ENCODE measurements at places on chromosomes 6 and 20.

GRCh38 chr20:47126709-47127108 is 229.8 kb downstream of the ZMYND8 start:
- no peak for DNase-seq

- no peak for DNase-seq
Observed at GRCh38 chr20:12554426-12554825, 454.3 kb upstream of the SPTLC3 start.

DNA sequence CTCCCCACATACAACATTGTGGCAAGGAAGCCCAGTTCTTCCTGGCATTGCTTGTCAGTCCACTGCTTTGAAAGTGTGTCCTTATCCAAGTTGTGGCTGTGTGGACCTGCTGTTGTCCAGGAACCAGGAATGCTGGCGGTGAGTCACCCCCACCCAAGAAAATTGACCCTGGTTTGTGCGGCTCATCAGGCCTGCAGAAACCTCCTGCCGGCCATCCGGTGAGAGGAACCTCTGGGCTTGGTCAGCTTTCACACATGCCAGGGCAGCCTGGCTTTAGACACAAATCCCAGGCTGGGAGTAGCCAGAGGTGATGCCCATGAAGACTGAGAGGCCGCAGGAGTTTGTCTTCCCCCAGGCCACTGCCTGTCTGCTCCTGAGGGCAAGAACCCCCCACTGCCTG is 223.6 kb downstream of the TTLL2 start:
- DNase-seq: no peak

DNA sequence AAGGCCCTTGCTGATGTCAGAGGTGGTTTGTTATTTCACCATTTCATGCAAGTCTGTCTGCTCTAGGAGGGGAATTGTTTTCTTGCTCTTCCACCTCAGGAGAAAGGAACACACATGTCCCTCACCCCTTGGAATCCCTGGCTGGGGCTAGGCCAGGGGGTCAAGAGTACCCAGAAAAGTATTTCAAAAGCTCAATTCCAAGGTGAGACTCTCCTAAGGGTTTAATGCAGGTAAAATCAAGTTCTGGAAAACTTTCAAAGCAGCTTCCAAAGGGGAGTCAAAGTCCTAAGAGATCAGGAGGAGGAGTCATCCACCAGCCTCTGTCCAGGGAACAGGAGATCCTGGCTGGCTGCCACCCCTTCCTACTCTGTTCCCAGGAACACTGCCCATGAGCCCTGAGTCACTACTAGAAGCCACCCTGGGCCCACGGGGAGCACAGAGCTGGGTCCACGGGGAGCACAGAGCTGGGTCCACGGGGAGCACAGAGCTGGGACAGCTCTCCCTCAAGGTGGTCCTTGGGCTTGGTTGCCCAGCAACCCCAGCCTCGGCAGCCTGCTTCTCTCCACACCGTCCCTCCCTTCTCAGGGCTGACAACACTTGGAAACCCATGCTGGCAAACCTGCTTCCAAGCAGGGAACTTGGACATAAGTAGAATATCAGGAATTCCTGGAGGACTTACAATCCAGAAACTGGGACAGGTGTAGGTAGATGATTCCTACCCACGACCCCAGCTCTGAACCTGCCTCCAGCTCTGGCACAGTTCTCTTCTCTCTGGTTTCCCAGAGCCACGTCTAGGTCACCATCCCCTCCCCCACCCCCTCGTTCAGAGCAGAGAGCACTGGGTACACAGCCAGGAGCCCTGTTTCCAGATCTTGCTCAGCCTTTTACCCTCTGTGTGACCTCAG is 35.3 kb upstream of the CDKN1A start:
- no peak for DNase-seq

DNA sequence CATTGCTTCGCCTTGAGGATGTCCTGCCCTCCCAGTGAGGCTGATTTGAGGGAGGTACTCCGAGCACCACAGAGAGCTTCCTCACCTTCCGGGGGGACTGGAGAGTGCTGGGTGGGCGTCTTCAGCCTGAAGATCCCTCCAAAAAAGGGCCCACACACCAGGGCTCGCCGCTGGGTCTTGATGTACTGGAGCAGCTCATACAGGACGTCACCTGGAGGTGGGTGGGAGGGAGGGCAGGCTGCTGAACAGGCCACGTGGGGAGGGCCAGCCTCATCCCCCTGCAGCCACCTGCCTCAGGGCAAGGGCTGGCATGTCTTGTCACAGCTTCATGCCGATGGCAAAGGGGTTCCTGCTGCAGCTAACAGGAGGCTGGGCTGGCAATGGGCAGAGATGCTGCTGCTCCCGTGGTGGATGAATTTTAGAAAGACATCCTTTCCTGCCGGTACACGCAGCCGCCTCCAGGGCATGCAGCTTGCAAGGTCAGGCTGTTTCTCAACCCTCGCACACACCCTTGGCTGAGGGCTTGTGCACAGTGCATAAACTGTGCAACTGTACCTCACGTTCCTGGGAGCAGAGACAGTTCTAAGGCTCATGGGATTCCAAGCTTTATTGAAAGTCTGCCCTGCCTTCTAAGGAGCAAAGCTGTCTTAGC is 14.0 kb downstream of the ETV7 start:
- no peak for DNase-seq

GRCh38 chr6:25064006-25064405 is 128.2 kb upstream of the RIPOR2 start:
- no peak for DNase-seq

- DNase-seq: no peak
Observed at GRCh38 chr6:129651291-129651691, 58.7 kb downstream of the ARHGAP18 start.

- no peak for DNase-seq
Observed at GRCh38 chr6:5359417-5359816, 98.1 kb downstream of the FARS2 start.

DNA sequence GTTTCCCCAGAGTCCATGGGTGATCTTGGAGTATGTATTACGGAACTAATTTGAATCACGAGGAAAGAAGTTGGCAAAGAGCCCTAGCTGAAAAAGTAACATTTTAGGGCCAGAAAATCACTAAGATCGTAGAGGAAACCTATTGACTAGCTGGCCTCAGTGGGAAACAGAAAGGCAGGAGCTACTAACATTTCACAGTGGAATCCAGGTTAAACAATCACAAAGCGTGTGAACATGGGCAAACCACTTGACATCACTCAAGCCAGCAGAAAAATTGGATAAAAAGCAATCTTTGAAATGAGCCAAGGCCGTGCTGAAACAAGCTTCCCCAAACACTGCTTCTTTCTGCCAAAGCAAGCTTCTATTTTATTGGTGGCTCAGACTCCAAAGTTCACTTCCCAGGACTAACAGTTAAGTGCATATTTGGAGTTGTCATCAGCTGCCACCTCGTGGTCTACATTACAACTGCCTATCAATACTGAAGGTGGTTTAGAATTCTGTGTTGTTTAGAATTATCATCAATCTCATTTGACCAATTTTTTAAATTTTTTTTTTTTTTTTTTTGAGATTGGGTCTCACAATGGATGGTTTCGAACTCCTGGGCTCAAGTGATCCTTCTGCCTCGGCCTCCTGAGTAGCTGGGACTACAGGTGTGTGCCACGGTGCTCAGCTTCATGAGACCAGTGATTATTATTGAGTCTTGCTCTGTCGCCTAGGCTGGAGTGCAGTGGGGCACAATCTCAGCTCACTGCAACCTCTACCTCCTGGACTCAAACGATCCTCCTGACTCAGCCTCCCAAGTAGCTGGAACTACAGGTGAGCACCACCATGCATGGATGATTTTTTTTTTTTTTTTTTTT is 10.6 kb downstream of the RPS10 start:
- DNase-seq: no peak

DNA sequence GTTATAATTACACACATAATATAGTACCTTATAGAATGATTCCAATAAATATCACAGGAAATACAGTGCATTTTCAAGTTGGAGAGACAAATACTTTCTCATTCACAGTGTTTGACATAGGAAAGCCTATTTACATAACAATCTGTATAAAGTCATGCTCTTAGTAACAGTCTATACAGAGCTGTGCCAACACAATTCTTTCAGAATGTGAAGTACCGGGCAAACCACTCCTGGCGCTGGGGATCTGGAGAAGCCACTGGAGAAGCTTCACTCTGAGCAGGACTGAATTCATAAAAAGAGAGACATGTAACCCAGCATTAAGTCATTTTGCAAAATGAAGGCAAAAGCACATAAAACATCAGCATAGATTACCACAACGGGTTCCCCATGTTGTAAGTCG is 24.9 kb upstream of the MCM9 start:
- DNase-seq: no peak

- no peak for DNase-seq
Observed at GRCh38 chr20:34627458-34627857, 49.4 kb downstream of the PIGU start.

DNA sequence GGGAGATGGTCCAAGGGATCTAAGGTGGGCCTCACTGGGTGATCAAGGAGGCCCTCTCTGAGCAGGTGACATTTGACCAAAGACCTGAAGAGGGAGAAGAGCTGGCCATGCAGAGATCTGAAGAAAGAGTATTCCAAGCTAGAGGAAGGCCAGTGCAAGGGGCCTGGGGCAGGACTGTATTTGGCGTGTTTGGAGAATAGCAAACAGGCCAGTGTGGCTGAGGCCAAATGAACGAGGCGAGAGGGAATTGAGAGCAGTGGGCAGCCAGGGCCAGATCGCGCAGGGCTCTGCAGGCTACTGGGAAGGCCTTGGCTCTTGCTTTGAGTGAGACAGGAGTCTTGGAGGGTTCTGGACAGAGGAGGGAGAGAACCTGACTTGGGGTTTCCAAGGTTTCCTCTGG is 9.3 kb downstream of the NOL4L start:
- DNase-seq: no peak

DNA sequence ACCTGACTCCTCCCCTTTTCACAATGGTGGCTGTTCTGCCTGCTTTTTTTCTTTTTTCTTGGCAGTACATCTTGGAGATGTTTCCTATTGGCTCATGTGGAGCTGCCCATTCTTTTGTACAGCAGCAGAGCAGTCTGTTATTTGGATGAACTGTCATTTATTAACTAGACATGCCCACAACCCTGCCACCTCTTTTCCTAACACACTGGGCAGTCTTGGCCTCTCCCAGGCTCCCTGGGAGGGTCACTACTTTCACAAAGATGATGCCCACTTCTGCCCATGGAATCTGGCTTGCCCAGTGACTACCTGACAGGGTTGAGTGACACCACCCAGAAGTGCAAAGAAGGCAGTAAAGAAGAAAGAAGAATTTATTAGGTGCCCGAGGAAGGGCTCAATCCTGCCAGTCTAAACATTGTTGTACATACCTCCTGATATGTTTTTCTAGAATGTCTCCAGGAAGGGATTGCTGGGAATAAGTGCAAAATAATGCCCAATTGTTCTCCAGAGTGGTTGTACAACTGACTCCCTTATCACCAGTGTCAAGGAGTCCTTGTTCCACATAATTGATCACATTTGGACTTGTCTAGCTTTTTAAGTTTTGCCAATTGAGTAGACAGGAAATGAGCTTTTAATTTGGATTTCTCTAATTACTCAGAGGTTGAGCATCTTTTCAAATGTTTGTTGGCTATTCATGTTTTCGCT is 19.7 kb upstream of the SCRT2 start:
- DNase-seq: no peak

DNA sequence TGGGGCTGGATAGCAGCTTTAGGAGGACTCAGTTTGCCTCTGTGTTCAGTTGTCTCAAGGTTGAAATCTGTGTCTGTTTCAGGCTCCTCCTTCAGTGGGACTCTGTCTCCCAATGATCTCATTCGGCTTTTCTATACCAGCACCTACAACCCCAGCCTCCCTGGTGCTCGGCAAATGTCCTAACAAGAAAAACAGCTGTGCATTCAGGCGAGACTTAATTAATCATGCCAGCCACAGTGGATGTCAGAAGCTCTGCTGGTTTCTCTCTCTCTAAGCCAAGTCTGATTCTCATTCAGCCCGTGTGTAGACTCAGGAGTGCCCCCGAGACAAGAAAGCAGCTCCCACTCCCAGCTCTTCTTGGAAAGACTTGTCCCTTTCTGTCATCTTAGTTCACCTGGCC is 46.8 kb downstream of the SUN5 start:
- DNase-seq: no peak

GRCh38 chr6:87772597-87773530 is 70.8 kb upstream of the AKIRIN2 start:
- DNase-seq: no peak

DNA sequence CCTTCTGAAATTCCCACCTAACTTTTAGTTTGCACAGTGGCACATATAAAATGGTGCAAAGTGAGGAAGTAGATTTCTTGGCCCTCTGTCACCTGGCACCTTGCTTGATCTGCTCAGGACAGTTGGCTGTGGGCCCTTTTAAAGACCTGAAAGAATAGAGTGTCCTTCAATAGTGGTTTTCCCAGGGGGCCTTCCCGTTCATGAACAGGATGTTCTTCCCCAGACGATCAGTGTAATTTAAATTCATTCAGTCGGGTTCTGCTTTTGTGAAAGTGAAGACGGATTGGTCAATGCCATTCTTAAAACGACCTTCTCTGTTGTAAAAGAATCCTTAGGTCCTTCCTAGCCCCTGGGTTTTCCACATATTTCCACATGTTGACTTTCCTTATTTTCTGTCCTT is 178.5 kb downstream of the SASH1 start:
- DNase-seq: no peak

GRCh38 chr20:1735417-1736089 is 78.0 kb upstream of the SIRPG start:
- no peak for DNase-seq

DNA sequence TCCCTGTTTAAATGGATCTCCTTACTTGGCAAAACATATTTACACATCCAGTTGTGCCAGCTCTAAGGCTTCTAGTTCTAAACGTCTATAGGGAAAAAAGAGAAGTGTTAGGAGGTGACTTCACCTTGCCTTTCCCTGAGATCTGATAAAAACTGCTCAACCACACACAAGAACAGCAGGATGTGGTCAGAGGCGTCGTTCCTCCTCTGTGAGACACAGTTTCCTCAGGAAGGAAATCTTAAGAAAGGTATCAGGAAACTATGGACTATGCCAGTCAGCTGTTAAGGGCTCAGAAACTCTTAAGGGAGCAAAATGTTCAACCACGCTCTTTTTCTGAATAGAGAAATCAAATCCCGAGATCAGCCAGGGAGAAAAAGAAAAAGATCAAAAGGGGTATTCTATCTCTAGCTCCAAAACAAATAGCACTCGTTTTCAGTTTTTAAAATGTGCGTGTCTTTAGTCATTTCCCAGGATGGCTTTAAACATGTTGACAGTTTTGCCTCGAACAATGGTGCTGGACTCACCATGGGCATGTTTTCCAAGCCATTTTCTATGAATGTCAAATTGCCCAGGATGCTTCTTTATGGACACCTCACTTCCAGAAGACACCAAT is 154.5 kb downstream of the HACE1 start:
- peak; percentile 11 for DNase-seq

DNA sequence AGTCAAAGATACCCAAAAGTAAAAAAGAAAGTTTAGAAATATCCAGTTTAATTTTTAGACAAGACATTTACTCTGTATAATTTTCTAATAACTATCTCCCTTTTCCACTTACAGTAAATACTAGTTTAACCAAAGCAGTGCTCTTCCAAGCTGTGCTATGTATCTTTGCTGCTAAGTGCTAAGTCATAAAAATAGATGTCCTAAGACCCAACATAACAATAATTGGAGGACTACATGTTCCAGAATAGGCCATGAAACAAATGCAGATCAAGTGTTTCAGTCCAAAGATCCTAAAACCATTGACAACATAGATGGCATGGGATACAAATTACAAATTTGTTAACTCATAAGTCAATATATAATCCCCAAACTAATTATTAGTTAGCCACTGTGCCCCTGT is 111.1 kb downstream of the FAM83B start:
- DNase-seq: no peak

- DNase-seq: no peak
Observed at GRCh38 chr20:10665027-10665561, 8.7 kb downstream of the JAG1 start.

- DNase-seq: no peak
Observed at GRCh38 chr6:17633465-17634188, 33.5 kb downstream of the FAM8A1 start.

- no peak for DNase-seq
Observed at GRCh38 chr20:34040300-34040995, 46.7 kb downstream of the RALY start.
